Stimulated activated CD4-positive, alpha-beta T cell treated with anti-CD3 and anti-CD28 coated beads, Interleukin-15, amount 100 ng/mL, for 24 hours (primary cell): ENCODE measurements at places on chromosomes 2 and 18.

- no peak for DNase-seq
Measured at GRCh38 chr2:15275346-15275745, 285.8 kb downstream of the NBAS start.

GRCh38 chr2:169511818-169512217 lies 2.3 kb downstream of the KLHL41 start:
- DNase-seq, result no peak

- DNase-seq, result no peak
Measured at GRCh38 chr18:78021196-78021595, 771.5 kb downstream of the GALR1 start.

GRCh38 chr2:40148334-40148733 lies 303.6 kb downstream of the SLC8A1 start:
- no peak for DNase-seq

DNA sequence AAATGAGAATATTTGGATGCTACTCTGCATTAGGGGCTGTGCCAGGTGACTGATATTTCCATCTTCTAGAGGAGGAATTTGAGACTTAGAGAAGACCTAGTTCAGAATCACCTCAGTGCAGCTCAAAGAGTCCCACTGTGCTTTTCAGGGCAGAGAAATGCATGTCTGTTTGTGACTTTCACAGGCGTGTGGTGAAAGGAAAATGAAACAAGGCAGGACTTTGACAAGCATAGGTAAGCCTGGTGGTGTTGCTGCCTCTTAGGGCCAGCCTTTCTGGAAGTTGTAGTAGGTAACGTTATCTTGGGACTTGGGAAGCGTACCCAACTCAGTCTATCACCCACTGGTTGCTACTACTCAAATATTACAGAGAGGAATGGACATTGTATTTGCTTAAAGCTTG lies 2.6 kb downstream of the GPR39 start:
- DNase-seq, result no peak
